ENCODE measurements at places on chromosomes 4 and X. TPM values are rescaled to one million over a fixed set of nuclear protein-coding genes. Genes with fewer than 3 reads are reported as not detected.

GRCh38 chr4:162952232-162952631 is 214.5 kb downstream of the NAF1 start:
- DNase-seq: no peak

GRCh38 chr4:2570551-2571222 is 34.2 kb downstream of the FAM193A start:
- DNase-seq: peak; percentile 36

DNA sequence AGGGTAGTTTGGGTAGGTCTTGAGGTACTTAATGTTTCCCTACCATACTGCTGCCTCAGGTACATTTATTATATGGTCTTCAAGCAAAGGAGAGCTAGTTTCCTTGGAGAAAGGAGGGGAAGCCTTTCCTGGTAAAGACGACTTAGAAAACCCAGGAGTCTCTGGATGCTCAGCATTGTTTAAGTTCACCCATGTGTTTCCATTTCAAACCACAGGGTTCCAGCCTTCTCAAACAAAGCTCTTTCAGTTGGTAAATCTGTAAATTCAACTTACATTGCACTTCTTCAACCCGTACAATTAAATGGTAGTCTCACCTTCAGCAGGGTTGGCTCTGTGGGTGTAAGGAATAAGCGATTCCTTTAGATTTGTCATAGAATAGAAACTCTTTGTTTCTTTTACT is 111.9 kb upstream of the UNC5C start:
- no peak for DNase-seq

- DNase-seq: no peak
These were observed 21.0 kb upstream of the THOC2 start for GRCh38 chrX:123753656-123754350.

DRD5 gene
- total RNA-seq: 0.21 TPM

- no peak for DNase-seq
These were observed 145.2 kb downstream of the TET2 start for GRCh38 chr4:105291925-105292324.

RBMXL3 gene
- not detected for total RNA-seq

DNA sequence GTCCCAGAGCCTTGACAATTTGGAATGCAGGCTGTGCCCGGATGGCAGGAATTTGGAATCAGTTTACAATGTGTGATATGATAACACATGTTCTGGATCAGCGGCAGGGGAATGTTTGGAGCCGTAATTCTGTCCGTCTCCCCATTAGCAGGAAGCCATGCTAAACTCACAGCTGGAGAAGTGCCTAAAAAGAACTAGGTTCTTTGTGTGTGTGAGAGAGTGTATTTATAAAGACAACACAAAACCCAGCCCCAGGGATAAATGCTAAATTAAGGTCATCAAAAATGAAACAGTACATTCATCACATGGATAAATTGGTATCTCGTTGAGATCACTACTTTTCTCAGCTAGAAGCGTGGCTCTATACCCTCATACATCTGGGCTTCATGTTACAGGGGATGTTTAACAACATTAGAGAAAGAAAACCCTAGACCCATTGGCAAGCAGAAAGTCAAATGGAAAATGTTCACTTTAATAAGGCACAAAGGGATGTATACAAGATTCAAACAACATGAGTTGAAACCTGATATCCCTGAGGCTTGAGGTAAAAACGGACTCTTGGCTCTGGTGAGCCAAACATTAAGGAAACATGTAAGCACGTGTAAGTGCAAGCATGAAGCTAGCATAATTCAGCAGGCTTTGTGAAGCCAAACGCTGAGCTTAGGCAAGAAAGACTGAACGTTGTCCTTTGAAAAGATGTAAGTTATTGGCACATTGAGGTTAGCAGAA is 18.0 kb upstream of the TMEM131L start:
- no peak for DNase-seq

AKAP14 gene
- not detected for total RNA-seq

- no peak for DNase-seq
These were observed 34.9 kb upstream of the SLC25A14 start for GRCh38 chrX:130304587-130305368.

- no peak for DNase-seq
These were observed 45.7 kb upstream of the INTU start for GRCh38 chr4:127586922-127587571.

- no peak for DNase-seq
These were observed 136.7 kb upstream of the C1QTNF7 start for GRCh38 chr4:15291122-15291521.

DNA sequence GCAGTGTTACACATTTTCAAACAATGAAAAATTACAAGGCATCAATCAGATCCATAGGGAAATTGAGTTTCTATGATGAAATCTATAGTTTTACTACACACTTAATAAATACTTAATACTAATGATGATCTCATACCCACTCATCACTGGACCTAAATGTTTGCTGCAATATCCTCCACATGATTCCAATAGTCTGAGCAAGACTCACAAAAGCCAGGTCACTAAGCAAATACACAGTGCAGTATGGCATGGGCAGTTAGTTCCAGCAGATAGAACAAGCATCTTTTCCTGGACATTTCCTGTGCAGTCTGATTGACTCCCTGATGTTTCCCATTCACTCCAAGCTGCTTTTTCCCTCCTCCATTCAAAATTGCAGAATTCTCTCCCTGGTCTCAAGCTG is 109.0 kb upstream of the ATOH1 start:
- DNase-seq: no peak

NAP1L2 gene
- total RNA-seq: 6.9 TPM

- DNase-seq: no peak
These were observed 173.8 kb upstream of the RPL34 start for GRCh38 chr4:108446556-108446955.

DNA sequence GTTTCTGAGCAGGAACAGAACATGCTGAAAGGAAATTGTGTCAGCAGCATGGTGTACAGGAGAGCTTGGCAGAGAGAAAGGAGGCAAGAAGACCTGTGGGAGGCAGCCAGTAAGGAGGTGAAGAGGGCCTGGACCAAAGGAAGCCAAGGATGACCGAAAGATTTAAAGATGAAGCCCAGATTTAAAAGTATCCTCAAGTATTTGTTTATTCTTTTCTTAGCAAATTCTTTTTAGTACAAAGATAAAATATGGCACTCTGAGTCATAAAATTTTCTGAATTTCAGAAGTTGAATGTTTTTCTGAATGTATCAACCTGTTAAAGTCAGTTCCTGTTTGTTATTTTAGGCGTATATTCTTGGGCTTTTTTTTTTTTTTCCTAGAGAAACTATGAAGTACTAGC is 3.5 kb downstream of the PKD2 start:
- DNase-seq: no peak

DNA sequence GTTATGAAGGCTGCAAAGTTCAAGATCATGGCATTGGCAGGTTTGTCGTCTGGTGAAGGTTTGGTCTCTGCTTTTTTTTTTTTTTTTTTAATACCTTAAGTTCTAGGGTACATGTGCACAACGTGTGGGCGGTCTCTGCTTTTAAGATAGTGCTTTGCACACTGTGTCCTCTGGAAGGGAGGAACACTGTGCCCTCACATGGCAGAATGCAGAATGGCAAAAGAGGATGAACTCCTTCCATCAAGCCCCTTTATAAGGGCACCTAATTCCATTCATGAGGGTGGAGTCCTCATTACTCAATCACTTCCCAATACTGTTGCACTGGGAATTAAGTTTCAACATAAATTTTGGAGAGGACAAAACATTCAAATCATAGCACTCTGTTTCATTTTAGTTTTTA is 101.4 kb downstream of the GLRA2 start:
- no peak for DNase-seq

GRCh38 chr4:25174674-25175073 is 14.4 kb upstream of the SEPSECS start:
- no peak for DNase-seq

- DNase-seq: no peak
These were observed 3.5 kb downstream of the S100G start for GRCh38 chrX:16653424-16653823.

ARHGAP36 gene
- not detected for total RNA-seq

- no peak for DNase-seq
These were observed 772 bp downstream of the EOLA1 start for GRCh38 chrX:149541521-149542047.

DNA sequence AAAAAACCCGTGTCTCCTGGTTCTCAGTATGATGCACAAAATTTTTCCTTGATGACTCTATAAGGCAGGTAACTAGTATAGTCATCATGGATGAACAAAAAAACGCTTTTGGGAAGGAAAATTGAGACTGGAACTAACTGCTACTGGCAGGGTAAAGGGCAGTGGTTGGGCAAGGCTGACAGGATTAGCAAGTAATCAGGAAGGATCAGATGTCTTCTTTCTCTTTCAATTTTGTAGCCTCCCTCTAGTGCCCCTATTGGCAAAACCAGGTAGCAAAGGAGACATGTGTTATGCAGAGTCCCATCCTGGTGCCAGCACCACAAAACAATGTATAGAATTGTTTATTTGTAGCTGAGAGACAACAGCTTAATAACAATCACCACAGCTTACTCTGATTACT is 12.8 kb upstream of the SLITRK4 start:
- no peak for DNase-seq

FREM3 gene
- total RNA-seq: not detected

GLRA2 gene
- not detected for total RNA-seq

DNA sequence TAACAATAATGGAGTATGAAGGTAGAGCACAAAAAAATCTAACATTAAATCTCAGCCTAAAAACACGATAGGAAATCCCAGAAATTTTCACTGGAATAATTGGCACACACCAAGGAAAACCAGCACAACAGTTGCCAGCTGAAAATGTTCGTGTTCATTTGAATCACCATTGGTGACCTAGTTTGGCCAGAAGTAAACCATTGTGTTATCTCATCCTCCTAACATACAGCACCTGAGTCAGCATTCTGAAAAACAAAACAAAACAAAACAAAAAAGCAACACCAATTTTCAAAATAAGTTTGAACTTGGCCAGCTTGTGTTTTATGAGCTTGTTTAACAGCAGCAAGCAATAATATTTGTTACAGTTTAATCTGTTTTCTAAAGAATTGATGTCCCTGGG is 41.1 kb downstream of the UCHL1 start:
- DNase-seq: no peak

- no peak for DNase-seq
These were observed 102.5 kb downstream of the FIP1L1 start for GRCh38 chr4:53479736-53480525.

TCEAL7 gene
- 4.9 TPM for total RNA-seq

SSX2B gene
- not detected for total RNA-seq

GRCh38 chr4:161419822-161420221 is 744.0 kb downstream of the FSTL5 start:
- no peak for DNase-seq

PDLIM3 gene
- 692 TPM for total RNA-seq

- no peak for DNase-seq
These were observed 325.3 kb upstream of the RASGEF1B start for GRCh38 chr4:81796790-81797528.

CHM gene
- total RNA-seq: 13.8 TPM

GRCh38 chr4:180285796-180286195 is 1957.4 kb upstream of the TENM3 start:
- no peak for DNase-seq

DNA sequence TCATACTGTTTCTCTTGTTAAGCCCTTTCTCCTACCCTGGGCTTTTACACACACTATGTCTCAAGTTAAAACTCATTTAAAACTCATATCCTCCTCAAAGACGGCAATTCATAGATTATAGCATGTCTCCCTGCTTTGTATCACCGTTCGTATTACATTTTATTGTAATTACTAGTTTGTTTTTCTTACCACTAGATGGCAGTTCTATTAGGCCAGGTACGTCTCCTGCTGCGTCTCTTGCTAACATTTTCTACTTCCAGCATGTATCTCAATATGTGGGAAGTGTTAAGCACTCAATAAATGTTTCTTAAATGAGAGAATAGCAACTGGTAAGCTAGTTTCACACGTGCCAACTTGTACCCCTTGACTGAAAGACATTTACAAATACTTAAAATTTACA is 450.3 kb upstream of the PCDH7 start:
- DNase-seq: no peak

GRCh38 chr4:26319949-26320537 is 771 bp upstream of the RBPJ start:
- DNase-seq: no peak

TMEM47 gene
- total RNA-seq: 28.3 TPM

EVC gene
- 10.0 TPM for total RNA-seq

NWD2 gene
- 1.6 TPM for total RNA-seq

GRCh38 chr4:93764639-93765246 is 63.8 kb upstream of the ATOH1 start:
- DNase-seq: no peak

TCEAL1 gene
- total RNA-seq: 20.9 TPM

ELF4 gene
- total RNA-seq: 6.4 TPM

GRCh38 chr4:158771776-158772175 is 3.0 kb downstream of the FNIP2 start:
- no peak for DNase-seq

CTAG2 gene
- total RNA-seq: not detected

GRCh38 chrX:153974726-153975286 is 2.3 kb downstream of the TMEM187 start:
- no peak for DNase-seq

- DNase-seq: no peak
These were observed 157.6 kb downstream of the ATRX start for GRCh38 chrX:77628294-77629025.

MGARP gene
- total RNA-seq: 1.2 TPM

ARHGAP4 gene
- 20.4 TPM for total RNA-seq

- no peak for DNase-seq
These were observed 132.4 kb downstream of the CORIN start for GRCh38 chr4:47705326-47705981.

KLHL34 gene
- total RNA-seq: 1.3 TPM

HELQ gene
- 13.0 TPM for total RNA-seq

- peak; percentile 80 for DNase-seq
These were observed at the start of gene OPHN1 for GRCh38 chrX:68433155-68433980. Gene OPHN1 (minus strand): TSS chrX:68433495. CDS start chrX:68433020, 475 bp downstream.

DNA sequence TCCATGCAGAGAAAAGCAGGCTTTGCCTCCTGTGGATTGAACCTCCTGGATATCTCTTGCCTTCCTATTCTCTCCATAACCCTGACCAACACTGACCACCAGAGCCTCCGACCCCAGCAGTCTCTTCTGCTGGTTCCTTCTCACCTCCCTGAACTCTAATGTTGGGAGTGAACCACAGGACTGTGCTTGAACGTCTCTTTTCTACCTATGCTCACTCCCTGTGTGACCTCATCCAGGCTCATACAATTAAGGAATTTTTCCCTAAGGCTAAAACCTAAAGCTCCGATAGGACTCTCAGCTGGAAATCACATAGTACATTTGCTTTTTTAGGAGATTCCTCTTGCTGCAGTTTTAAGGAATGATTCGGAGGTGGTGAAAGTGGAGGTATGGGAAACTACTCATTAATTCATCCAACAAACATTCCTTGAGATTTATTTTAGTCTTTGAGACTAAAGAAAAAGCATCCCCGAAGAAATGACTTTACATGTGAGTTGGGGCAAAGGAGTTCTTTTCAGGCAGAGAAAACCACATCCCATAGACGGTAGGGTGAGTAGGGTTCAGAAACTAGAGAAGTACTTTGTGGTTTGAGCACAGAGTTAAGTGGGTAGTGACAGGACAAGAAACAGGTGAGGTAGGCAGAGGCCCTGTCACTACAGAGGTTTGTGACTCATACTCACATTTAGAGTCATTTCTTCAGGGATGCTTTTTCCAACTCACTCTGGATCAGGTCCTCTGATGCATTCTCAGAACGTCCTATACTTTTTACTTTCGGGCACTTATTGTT is 30.8 kb downstream of the NDNF start:
- no peak for DNase-seq

KLF8 gene
- total RNA-seq: 7.8 TPM

ARMCX2 gene
- 35.9 TPM for total RNA-seq

LNX1 gene
- total RNA-seq: 5.9 TPM

GRCh38 chr4:66328803-66329574 is 658.7 kb upstream of the EPHA5 start:
- no peak for DNase-seq
